ENCODE measurements at places on chromosomes 3 and 15.

DNA sequence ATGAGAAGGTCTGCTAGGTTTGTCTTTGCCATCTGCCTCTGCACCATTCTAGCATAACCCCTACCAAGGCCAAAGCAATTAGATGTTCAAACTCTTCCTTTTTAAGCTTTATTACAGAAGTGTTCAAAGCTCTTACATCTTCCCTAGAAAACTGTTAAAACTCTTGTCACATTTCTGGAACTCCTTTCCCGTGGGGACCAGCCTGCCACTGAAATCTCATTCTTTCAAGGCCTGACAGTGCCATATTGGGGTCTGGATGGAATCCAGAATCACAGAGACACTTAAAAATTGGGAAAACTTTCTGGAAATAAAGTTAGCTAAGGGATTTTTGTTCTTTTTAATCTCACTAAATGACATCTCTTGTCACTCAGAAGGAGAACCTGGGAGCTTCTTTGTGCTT lies 153.8 kb upstream of the SLCO3A1 start:
- DNase-seq: no peak

DNA sequence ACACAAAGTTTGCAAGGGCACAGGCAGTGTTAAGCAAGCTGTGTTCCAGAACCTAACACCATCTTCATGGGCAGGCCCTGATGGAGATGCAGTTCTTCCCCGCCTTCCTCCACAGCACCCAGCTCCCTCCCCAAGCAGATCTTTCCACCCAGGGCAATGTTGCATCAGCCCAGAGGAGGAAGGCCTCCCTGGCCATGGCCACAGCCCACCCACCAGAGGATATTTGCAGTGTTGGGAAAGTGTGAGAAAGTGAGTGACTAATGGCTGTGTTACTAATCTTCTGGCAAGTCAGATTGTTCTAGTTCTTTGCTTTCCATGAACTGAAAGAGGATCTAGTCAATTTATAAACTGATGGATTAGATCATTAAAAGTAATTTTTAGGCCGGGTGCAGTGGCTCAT lies 42.0 kb upstream of the ATP10A start:
- no peak for DNase-seq

DNA sequence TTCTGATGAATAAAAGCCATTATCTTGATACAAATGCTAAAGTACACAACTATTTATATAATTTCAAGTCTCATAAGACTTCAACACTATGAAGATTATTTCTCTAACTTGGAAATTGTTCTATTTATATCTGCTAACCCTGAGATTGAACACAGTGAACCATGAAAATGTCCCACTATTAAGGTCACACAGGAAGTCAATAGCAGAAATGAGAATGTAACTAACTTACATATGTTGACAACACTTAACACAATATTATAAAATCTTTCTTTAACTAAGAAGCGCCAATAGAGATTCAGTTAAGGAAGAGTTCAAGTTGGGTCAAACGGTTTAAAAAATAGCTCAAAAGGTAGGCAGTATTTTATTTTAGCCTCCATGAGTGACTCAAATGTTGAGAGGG lies 551.8 kb upstream of the CBLB start:
- DNase-seq: no peak

GRCh38 chr3:9178697-9179096 lies 70.7 kb downstream of the SRGAP3 start:
- no peak for DNase-seq

DNA sequence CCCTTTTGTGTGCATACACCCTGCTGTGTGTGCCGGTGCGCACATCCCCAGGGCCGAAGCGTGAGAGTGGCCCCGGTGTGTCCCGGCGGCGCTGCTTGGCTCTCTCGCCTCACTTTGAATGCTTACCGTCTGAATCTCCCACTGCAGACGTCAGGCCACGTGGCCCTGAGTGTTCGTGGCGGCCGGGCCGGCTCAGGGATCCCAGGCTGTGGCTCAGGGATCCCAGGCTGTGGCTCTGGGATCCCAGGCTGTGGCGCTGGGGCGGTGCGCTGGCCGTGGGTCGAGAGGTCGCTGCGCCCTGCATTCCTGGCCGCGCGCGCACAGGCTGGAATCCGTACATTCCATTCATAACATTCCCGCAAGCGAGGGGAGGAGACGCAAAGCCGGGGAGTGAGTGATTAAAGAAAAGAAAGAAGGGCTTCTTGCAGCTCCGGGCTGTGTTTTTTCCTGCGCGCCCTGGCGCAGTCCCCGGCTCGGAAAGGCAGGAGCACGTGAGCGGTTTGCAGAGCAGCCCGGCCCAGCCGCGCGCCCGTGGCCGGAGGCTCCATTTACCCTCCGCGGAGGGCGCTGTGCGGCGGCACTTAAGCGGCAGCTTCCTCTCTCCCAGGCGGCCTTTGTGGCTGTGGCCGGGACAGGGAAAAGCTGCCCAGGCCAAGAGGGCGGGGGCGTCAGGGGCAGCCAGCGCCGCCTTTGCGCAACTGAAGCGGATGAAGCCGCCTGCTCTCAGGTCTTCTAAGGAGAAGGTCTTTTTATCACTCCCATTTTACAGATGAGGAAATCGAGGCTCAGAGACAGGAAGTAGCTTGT lies 87.0 kb upstream of the ALDH1L1 start:
- DNase-seq: no peak

- DNase-seq: no peak
Observed at GRCh38 chr15:98152156-98152555, 191.7 kb downstream of the ARRDC4 start.

DNA sequence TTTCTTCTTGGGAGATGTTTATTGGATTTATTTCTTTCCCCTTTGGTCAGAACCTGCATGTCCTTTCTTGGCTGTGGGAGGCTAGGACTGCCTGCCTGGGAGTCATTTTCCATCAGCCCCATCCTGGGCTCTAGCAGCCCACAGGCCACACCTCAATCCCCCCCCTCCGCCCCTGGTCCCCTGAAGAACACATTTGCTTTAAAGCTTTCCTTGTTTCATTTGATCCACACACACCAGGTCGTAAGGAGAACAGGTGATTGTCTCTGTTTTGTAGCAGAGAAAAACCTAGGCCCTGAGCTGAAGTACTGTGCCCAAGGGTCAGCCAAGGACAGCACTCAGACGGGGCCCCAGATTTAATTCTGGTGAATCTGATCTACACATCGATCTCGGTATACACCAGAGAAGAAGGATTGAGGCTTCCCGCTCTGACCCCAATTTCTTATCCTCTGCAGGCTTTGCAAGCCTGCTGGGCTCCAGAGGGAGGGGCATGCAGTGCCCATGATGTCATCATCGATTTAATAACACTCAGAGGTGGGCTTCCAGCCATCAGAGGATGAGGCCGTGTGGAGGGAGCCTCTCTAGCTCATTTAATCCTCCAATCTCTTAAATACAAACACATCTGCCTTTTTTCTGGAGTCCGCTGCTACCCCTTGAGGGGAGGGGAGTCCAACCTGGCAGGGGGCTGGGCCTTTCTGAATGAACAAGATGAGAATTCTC lies 1.7 kb upstream of the CLN6 start:
- no peak for DNase-seq

DNA sequence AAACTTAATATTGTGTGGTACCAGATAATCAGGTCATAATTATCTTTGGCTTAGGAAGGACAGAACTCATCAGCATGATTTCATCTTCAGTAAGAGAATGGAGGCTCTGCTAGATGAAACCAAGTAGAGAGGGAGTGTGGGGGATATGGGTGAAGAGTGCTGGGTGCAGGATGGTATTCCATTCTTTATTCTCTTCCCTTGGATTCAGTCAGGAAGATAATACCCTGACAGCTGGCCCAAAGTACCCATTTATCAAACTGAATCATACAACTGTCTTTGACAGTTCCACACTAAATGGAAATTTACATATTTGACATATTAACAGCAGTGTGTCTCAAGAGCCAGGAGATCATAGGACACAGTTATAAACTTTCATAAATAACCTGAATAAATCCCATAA lies 44.7 kb downstream of the GOLIM4 start:
- DNase-seq: no peak

DNA sequence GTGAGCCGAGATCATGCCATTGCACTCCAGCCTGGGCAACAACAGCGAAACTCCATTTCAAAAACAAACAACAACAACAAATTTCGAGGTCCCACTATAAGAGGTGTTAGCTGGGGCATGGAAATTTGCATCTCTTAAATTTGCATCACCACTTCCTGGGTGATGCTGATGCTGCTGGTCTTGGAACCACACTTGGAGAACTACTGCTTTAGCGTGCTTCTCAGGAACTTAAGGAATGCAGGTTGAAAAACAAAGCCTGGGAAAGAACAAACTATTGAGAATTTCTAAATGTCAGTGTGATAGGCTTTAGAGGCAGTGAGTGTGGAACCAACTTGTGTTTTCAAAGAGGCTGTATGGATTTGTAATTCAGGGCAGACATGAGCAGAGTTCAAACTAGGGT lies 858.4 kb upstream of the ARPP21 start:
- no peak for DNase-seq

- DNase-seq: no peak
Observed at GRCh38 chr3:126084768-126085180, 850 bp upstream of the SLC41A3 start.

DNA sequence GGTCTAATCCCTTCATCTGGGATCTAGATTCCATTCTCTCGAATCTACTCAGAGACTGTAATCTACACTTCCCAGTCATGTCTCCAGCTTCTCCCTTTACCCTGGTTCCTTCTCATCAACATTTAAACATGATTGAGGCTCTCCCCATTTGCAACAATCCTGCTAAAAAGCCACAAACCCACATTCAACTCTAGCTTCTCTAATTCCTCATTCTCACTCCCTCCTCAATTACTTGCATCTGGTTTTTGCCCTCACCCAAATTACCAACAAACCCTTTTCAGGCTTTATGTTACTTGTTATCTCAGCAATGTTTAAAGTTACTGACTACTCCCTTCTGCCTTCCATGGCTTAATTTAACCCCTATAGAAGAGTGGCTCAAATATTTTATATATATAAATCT lies 11.5 kb downstream of the ETFA start:
- DNase-seq: no peak

DNA sequence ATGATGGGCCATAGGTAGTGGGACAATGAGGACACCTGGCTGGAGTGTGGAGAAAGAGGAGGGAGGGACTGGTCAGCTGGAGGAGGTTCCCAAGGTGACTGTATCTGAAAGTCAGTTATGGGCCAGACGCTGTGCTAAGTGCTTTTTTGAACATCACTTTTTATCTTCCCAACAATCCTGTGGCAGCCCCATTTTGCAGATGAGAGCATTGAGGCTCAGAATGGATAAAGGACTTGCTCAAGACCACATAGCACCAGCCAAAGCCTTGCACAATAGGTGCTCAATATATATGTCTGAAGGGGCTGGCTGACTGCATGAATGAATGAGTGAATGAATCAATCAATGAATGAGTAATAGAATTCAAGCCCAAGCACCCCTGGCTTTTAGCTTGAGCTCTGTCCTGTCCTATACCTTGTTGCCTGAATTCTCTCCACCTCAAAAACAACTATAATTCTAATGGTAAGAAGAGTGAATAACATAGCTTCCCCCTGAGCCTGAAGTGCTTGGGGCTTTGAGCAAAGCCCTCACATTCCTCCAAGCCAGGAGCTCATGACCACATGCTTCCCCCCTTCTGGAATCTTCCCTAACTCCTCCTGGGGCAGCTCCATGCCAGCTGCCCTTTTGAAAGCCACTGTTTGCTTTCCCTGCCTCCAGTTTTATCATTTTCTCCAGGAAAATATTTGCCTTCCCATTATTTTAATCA lies 150.9 kb downstream of the RPLP1 start:
- DNase-seq: no peak

GRCh38 chr3:184552863-184553262 lies 8.7 kb upstream of the EPHB3 start:
- no peak for DNase-seq

GRCh38 chr3:62238003-62238402 lies 135.3 kb downstream of the FEZF2 start:
- DNase-seq: no peak

DNA sequence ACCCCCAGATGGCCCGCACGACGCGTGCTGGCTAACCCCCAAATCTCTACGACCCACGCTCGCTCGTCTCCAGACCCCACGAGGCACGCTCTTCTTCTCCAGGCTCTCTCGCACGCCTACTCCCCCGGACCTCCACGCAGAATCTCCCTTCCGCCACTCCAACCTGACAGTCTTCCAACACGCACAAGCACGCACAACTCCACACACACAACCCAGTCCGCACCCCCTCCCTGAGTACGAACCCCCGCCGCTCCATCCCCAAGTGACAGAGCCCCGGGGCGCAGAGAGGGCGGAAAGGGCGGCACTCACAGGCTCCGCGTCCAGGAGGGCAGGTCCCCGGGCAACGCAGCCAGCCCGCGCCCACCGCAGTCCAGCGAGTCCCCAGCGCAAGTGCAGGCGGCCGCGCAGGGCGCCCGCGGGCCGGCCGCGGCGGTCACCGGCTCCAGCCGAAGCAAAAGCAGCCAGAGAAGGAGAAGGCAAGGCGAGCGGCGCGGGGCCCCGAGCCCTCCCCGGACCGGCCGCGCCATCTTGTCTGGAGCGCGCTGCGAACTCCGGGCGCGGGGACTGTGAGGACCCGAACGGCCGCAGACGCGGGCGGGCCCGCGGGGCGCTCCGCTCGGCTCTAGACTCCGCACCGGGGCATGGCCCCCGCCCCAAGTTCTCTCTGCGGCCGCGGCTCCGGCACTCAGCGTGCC lies 794 bp downstream of the LRIG1 start:
- DNase-seq: peak; percentile 60

Data from GM13977 (cell line).